ENCODE measurements at places on chromosomes 4 and X. TPM values are rescaled to one million over a fixed set of nuclear protein-coding genes. Genes with fewer than 3 reads are reported as not detected.

DNA sequence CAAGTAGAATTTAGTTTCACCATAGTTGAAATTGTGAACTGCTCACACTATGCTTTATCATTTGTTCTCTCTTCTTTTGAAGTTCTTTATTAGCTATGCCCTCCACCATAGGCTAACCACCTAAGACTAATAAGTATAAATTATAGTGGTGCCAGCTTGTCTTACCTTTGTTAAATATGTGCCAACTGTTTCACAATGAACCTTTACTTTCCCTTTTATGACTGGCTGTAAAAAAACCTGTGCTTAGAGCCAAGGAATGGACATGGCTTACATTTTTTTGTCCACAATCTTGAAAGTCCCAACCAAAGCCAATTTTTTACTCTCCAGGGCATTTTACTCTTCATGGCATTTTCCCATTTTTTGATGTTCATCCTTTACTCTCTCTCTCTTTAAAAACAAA lies 123.5 kb upstream of the LEF1 start:
- H3K36me3 ChIP-seq = no peaks in the 10 kb centered on the region
- DNase-seq = no peak
- H3K4me3 ChIP-seq = no peak overlapping the region
- no peaks in the 10 kb centered on the region for H3K4me1 ChIP-seq
- H3K27me3 ChIP-seq = no peaks in the 10 kb centered on the region

DNA sequence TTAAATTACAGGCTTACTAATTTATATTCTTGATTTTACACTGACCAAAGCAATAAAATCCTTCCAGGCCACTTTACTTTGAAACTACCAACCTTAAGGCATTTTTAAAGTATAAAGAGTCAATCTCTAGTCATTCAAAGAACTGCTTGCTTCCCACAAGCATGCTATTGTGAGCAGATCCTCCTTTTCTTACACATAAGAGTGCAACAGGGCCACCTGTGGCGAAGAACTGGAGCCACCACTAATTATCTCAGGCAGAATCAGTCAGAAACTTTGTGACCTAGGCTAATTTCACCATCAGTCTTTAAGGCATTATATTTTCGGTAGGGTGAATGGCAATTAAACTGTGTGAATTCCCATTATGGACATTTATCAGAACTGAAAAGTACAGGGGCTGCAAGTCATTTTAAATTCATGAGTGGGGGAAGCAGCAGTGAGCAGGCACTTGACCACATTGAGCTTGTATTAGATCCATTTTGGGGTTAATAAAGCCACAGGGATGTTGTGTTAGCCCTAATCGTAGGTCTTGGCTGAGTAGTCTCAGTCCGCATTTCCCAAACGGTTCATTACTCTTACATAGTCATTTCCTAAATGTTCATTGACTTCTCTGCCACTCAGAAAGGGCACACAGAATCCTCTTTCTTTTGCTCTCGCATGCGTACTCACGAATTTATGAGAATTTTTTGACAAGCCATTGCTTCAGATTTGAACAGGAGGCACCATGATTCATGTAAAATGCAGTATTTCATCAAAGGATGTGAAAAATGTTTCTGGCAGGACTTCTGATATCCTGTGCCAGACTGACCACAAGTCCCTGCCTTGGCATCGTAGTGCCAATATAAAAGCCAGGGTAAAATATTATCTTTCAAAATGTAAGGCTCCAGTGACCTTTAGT lies 39.8 kb downstream of the NPY2R start:
- DNase-seq = no peak
- no peak overlapping the region for H3K4me3 ChIP-seq
- no peak overlapping the region for H3K27ac ChIP-seq
- H3K4me1 ChIP-seq = no peaks in the 10 kb centered on the region
- H3K27me3 ChIP-seq = no peaks in the 10 kb centered on the region

ODAPH gene
- not detected for polyA plus RNA-seq

GRCh38 chrX:150635952-150636351 lies 57.2 kb upstream of the MTMR1 start:
- H3K27me3 ChIP-seq = no peaks in the 10 kb centered on the region
- H3K36me3 ChIP-seq = no peaks in the 10 kb centered on the region
- H3K4me3 ChIP-seq = no peak overlapping the region
- H3K4me1 ChIP-seq = no peaks in the 10 kb centered on the region

DNA sequence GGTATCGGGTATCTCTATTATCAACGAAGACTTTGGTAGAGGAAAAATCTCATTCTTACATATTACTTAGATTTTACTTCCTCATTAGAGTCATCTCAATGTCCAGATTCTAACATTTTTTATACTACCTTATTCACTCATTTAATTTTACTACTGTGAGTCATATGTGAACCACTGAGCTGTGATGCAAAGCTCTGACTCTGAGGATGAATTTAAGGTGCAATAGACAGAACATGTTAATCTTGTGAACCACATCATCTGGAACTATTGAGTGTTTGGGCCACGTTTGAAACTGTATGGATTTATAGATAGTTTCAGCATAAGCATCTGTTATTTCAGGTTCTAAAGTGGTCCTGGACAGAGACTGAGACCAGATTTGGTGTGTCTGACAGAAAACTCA lies 78.4 kb downstream of the PWWP3B start:
- H3K4me1 ChIP-seq = no peaks in the 10 kb centered on the region
- no peaks in the 10 kb centered on the region for H3K36me3 ChIP-seq
- no peak overlapping the region for H3K4me3 ChIP-seq
- H3K27ac ChIP-seq = no peak overlapping the region
- no peaks in the 10 kb centered on the region for H3K27me3 ChIP-seq

DNA sequence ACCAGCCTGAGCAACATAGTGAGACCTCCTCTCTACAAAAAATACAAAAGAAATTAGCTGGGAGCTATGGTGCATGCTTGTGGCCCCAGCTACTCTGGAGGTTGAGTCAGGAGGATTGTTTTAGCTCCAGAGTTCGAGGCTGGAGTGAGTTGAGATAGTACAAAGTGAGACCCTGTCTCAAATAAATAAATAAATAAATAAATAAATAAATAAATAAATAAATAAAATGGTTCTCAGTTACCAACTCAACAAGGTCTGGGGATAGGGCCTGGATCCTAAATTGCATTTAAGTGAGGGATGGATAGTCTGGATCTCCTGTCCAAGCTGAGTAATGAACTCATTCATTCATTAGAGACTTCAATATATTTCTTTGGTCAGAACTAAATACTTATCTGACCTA lies 115.7 kb upstream of the IL1RAPL2 start:
- peaks cover 6% of the 10 kb centered on the region for H3K27me3 ChIP-seq
- no peak overlapping the region for H3K4me3 ChIP-seq
- no peaks in the 10 kb centered on the region for H3K36me3 ChIP-seq
- no peak for DNase-seq

DNA sequence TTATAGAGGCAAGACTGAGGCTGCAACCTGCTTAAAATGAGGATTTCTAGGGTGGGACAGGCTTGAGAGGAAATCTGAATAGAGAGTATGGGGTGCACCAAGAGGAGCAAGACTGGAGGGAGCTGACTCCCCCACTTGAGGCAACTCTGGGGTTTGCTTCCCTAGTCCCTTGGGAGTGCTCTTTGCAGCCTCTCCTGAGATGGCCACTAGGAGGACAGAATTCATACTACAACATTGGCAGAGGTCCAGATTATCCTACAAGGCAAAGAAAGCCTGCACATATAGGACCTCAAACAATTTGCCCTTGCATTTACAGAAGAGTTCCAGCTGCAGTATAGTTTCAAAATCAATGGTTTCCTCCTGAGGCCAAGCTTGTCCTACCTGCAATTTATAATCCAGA lies 830.9 kb downstream of the TECRL start:
- no peaks in the 10 kb centered on the region for H3K36me3 ChIP-seq
- DNase-seq = no peak
- H3K27me3 ChIP-seq = no peaks in the 10 kb centered on the region
- no peak overlapping the region for H3K27ac ChIP-seq
- H3K4me3 ChIP-seq = no peak overlapping the region

Data from stomach (tissue), 19 donors.